ENCODE measurements at places on chromosomes 5 and 9. TPM values are rescaled to one million over a fixed set of nuclear protein-coding genes. Genes with fewer than 3 reads are reported as not detected.

DNA sequence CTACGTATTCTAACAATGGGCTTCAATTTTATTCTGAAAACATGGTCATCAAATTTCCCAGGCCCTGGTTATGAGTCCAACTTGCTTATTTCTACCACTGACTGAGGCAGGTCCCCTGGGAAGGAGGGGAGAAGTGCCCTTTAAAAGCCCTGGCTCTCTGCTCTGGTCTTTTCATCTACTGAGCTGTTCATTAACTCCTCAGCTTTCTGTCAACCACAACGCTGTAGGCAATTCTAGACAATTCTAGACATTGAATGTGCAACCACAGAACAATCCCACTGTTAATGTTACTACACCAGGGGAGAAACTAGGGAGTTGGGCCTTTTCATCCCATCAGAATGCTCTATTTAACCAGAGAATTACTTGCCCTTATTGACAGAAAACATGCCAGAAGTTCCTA is 10.0 kb downstream of the MOCS2 start:
- DNase-seq, result no peak

DNA sequence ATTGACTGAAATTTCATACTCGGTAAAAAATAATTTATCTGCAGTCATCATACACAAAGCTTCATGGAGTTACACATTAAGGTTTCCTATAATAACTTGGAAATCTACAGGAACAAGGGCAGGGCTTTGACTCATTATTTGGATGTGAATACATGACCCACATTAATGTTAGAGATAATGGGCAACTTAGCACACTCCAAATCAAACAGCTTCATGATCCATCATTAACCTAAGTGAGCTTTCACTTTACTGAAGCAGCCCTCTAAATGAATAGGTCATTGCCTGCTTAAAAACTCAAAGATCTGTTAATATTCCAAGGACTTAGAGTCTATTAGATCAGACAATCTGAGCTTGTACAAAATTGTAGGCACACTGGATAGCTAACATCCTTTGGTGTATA is 9.0 kb downstream of the CDH12 start:
- no peak for DNase-seq

DNA sequence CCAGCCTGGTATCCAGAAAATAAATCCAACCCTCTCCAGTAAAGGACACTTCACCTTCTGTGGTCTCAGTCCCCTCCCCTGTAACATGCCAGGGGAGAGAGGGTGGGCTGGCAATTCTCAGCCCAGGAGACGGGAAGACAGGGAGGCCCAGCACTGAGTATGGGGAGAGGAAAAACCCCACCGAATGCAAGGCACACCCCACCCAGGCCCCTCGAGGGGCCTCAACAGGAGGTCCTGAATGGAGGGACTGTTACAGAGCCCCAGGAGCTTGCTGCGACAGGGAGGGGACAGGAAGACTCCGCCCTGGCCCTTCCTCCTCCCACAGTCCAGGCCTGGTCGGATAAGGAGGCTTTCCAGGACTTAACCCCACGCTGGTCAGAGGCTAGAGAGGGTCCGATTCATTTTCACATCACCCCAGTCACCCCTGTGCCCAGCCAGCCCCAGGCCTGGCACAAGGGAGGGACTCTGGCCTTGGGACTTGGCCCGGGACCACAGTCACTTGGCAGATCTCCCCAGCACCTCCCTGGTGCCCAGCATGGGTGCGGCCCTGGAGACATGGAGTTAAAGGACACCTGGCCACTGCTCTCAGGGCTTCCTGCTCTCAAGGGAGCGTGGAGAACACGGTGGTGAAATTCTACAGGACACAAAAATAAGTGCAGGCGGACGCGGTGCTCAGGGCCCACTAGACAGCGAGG is 44.9 kb upstream of the STXBP1 start:
- DNase-seq, result no peak

GRCh38 chr5:172171118-172171517 is 16.9 kb downstream of the STK10 start:
- DNase-seq, result no peak

- DNase-seq, result no peak
Measured at GRCh38 chr5:65338606-65339151, 143.0 kb downstream of the ADAMTS6 start.

DNA sequence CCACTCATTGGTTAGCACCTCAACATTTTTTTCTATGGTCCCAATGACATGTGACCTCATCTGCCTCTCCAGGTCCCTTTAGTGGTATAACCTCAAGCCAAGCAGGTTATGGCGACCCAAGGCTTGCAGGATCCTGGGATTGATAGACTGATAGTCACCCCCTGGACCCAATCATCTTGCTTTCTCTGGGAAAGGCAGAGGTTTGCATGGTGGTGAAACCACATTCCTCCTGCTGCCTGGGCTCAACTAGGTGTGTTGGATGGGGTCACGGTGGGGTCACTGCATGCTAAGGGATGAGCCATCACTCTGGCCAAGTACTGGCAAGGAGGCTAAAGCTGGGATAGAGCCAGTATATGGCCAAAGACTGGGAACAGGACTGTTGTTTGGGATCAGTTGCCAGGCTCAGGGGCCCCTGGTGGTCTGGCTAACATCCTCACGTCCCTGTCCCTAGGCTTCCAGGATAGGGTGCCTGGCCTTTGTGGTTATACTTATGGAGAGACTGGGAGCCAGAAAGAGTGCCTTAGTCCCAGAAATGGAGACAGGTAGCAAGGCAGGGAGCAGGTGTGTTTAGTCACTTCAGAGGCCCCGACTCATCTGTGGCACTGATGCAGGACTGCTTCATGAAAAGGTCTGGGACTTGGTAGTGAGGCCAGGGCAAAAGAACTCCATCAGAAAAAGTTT is 4.6 kb upstream of the SMIM32 start:
- no peak for DNase-seq

DNA sequence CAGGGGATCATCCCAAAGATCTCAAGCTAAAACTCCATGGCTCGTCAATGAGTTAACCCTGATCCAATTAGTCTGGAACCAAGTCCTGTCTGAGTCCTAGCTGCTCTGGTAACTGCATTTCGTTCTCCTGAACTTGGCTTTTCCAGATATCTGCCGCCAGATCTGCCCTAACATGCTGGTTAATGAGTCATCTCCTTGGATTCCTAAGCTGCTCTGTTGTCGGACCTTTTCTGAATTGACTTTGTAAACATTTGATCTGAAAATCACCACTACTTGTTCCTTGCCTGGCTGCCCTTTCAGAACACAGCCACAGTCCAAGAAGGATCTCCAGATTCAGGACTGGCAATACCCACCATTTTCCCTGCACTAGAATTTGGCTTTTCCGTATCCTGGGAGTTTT is 473.0 kb downstream of the ZSWIM6 start:
- DNase-seq, result no peak

PLAC8L1 gene
- polyA plus RNA-seq, result not detected

LCN15 gene
- not detected for polyA plus RNA-seq

MARCHF3 gene
- polyA plus RNA-seq, result 2.5 TPM

STPG3 gene
- polyA plus RNA-seq, result not detected

Data from CD8-positive, alpha-beta memory T cell (primary cell).